ENCODE measurements at places on chromosomes 4 and X. TPM values are rescaled to one million over a fixed set of nuclear protein-coding genes. Genes with fewer than 3 reads are reported as not detected.

GRCh38 chr4:2820216-2820982 lies 23.2 kb upstream of the ADD1 start:
- no peak for DNase-seq

DNA sequence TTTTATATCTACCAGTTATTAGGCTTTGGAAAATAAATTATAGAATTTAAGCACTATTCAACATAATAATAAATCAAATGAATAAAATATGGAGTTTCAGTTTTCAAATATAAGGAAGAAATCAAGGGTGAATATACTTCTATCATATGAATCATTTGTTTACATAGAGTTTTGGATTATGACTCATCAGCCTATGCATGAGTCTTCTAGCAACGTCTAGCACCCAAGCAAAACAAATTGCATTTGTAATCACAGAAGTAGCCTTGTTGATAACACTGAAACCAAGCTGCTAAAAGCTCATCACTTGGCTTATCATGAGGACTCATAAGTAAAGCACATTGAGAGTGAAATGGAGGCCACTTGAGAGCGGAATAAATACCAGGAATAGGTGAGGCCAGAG lies 434.6 kb downstream of the PCDH11X start:
- no peak for DNase-seq

GRCh38 chr4:169160825-169161224 lies 109.9 kb downstream of the SH3RF1 start:
- no peak for DNase-seq

GRCh38 chrX:95539041-95539440 lies 1145.6 kb upstream of the DIAPH2 start:
- DNase-seq, result no peak

DNA sequence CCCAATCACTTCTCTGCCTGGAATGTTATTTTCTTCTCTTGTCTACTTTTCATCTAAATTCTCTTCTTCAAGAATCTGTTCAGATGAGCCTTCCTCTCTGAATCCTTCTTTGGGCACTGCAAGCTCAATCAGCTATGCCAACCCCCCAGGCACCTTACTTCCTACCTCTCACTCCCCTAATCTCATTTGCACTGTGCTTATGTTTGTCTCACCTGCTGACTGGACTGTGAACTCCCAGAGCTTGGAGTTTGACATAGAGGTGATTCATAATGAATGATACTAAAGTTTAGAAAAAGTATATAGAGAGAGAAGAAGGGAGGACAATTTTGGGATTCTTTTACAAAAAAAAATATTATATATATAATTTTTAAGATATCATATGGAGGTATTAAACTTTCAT lies 36.3 kb downstream of the ANXA10 start:
- no peak for DNase-seq

DNA sequence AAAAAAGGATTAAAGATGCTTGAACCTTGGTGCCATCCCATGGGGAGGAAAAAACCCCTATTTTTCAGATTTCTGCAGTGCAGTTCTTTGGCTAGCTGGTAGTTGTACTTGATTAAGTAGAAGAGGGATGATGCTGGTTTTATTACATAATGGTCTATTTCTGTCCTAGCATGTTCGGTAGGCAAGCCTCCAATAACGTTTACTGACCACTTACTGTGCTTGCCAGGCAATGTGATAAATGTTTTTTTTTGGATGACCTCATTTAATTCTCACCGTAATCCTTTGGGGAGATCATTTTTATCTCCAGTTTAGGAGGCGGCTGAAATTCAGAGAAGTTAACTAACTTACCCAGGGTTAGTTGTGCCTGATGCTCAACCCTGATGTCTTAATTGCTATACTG lies 92.1 kb upstream of the RPA4 start:
- DNase-seq, result no peak

GRCh38 chr4:53961351-53961750 lies 103.1 kb downstream of the CHIC2 start:
- DNase-seq, result no peak

- no peak for DNase-seq
Observed at GRCh38 chr4:28062562-28062961, 1201.9 kb downstream of the STIM2 start.

DNA sequence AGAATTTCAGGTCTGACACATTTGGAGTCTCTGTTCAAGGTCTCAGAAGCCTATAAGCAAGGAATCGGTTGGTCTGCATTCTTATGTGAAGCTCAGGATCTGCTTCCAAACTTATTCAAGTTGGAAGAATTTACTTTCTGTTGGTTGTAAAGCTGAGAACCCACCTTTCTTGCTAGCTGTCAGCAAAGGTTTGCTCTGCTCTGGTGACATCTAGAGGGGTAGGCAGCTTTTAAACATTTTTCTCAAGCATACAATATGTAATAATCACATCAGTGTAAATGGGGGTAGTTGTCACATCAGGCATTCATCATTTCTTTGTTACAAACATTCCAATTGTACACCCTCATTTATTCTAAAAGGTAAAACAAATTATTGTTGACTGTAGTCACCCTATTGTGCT lies 935.2 kb downstream of the TRAM1L1 start:
- DNase-seq, result no peak

- DNase-seq, result no peak
Observed at GRCh38 chrX:132023896-132024386, 839 bp downstream of the STK26 start.

GRCh38 chrX:151710457-151710856 lies 5.4 kb upstream of the FATE1 start:
- DNase-seq, result no peak

- DNase-seq, result no peak
Observed at GRCh38 chrX:16771483-16772398, 14.5 kb upstream of the TXLNG start.

DNA sequence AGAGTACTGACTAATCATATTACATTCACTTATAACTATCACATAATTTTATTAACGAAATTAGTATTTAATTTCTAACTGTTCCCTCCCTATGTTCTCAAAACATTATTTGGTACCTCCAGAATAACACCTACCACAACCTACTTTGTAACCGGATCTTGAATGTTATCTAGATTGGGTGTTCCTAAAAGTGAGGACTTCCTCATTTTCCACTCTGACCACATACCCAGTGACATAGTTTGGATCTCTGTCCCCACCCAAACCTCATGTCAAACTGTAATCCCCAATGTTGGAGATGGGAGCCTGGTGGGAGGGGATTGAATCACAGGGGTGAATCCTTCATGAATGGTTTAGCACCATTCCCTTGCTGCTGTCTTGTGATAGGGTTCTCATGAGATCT lies 21.8 kb downstream of the NR3C2 start:
- DNase-seq, result no peak

- DNase-seq, result no peak
Observed at GRCh38 chr4:170446782-170447181, 357.0 kb upstream of the AADAT start.

GRCh38 chr4:26916195-26916594 lies 55.6 kb downstream of the STIM2 start:
- no peak for DNase-seq

GRCh38 chr4:28523681-28524190 lies 1663.1 kb downstream of the STIM2 start:
- DNase-seq, result no peak

- DNase-seq, result no peak
Observed at GRCh38 chr4:54933579-54933978, 191.8 kb downstream of the KDR start.

DNA sequence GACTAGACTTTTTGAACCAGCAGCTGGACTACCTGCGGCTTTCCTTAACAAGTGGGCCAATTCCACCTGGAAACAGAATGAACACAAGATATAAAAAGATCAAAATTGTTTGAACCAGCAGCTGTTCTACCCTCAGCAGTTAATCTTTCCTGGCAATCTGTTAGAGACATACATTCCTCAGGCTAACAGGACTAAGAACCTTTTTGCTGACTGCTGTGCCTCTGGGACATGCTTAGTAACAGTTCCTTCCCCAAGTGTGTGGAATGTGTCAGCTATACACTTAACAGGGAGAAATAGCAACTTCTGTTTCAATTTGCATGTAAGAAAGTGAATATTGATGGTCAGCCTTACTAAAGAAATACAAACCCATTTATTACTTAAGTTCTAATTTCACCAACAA lies 554.4 kb downstream of the ARAP2 start:
- no peak for DNase-seq

DNA sequence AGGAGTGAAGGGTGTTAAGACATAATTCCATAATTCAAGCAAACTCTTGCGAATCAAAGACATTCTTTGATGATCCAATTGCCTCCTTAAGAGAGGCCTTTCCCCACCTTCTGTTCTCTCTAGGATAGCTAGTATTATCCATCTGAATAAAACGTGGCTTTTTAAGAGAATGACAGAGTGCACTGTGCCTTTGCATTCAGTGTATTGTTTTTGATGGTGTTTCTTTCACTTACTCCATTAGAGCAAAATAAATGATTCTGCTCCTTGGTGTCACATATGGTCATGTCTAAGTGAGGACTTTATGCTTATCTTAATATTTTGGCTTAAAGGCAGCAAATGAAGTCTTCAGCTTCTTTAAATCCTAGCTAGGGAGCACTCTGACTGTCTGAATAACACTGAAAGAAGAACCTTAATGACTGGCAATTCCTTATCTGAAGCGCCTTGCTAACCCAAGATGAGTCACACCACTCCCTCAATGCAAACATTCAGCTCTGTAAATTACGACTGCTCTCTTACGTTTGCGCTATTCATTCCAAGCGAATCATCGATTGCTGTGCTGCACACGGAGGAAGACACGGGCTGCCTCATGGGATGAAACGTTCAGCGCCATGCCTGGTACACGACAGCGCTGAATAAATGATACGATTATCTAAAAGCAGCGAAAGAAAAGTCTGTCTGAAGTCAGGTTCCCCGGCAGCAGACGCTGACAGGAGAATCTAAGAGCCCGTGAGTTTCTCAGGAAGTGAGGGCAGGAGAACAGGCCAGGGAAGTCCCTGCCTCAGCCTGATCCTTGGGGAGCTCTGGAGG lies 35.1 kb upstream of the GEMIN8 start:
- DNase-seq, result no peak

DNA sequence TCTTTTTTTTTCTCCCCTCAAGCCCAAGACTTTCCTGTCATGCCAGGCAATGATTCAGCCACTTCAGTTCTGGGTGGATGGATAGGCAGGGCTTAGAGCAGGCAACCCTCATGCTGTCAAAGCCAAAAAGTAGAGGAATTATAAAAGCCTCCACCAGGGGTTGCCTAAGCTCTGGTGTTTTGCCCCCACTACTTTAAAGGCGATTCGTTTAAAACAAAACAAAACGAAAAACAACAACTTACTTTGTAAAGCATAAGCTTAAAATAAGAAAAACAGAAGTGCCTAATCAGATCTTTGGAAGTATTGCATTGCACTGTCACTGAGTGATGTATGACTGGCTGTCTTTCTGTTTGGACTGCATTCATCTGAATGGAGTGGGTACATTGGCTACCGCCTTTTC lies 5.3 kb upstream of the IDS start:
- no peak for DNase-seq

- DNase-seq, result no peak
Observed at GRCh38 chr4:41745292-41746024, 3.1 kb downstream of the PHOX2B start.

The TXLNG gene
- 19.9 TPM for total RNA-seq

The CA5B gene
- 32.1 TPM for total RNA-seq

The AFAP1 gene
- 40.1 TPM for total RNA-seq

The TMEM154 gene
- total RNA-seq, result 1.3 TPM

The CNGA1 gene
- total RNA-seq, result 0.28 TPM

The DCLK2 gene
- 32.2 TPM for total RNA-seq

The CCDC120 gene
- total RNA-seq, result 3.6 TPM

All from thoracic aorta (tissue), 2 donors.